ENCODE measurements at places on chromosomes 11 and 22.

DNA sequence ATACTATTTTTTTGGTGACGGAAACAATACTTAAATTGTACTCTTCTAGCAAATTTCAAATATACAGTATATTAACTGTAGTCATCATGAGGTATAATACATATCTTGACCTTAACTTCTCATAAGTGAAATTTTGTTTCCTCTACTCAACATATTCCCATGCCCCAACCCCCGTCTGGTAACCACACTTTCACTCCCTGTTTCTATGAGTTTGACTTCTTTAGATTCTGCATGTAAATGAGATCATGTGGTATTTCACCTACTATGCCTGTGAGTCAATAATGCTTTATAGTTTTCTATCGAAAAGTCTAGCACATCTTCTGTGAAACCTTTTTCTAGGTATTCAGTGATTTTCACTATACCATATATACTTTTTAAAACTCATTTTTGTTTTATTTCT lies 663.2 kb downstream of the CNTN5 start:
- DNase-seq: no peak

DNA sequence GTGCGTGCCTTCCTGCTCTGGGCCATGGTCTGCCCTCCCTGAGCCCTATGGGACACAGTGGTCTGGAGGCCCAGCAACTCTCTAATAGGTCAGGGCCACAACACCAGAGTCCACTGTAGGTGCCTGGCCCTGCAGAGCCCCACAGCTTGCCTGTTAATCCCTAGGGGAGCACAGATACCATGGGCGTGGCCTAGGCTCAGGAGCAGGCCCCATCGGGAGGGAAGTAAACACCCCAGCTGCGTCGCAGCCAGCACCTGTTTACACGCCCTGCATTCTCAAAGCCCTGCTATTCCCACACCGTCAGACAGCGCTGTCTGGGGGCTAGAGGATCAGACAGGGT lies 2.5 kb downstream of the KCTD17 start:
- no peak for DNase-seq

DNA sequence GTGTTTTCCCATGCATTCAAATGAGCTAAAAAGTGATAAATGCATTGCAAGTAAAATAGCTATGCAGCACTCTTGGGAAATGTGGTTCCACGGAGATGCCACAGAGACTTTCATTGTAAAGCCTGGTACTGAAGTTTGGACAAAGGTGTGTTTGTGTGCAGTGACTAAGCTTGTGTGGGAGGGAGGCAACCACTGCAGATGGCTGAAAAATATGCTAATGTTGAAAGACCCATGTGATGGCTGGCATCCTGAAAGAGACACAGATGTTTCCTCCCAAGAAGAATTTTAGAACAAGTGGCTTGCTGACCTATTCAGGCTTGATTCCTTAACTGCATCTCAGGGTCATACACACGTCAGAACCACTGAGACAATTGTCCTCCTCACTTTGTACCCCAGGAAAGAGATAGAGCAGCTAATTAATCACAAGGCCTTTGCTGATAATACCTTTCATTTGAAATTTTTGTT lies 73.8 kb downstream of the FAM76B start:
- no peak for DNase-seq

DNA sequence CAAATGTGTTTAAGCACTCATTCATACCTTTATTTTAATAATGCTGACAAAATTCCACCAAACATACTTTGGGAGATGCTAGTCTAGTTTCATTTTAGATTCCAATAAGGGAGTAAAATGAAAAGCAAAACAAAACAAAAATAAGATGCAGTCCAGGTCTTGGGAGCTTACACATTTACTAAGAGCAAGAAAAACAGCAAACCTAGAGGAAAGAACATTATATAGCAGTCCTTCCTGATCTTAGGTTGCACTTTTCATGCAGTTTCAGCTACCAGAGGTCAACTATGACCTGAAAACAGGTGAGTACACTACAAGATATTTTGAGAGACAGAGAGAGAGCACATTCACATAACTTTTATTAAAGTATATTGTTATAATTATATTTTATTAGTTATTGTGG lies 1100.9 kb downstream of the DLG2 start:
- no peak for DNase-seq

GRCh38 chr11:122697636-122698167 lies 42.2 kb downstream of the UBASH3B start:
- DNase-seq: peak; percentile 88

DNA sequence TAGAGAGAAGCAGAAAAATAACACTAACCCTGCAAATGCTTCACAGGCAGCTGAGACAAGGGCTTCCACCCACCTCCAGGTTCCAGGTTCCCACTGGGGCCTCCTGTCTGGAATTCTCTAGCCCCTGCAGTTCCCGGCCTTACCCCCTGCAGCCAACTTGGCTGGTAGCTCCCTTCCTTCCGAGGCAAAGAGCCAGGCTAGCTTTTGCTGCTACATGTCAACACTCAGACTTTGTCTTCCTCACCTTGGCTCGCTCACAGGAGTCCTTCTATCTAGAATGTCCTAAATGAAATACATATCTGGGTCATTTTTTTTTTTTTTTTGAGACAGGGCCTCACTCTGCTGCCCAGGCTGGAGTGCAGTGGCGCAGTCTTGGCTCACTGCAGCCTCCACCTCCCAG lies 9.9 kb upstream of the TTLL1 start:
- no peak for DNase-seq

DNA sequence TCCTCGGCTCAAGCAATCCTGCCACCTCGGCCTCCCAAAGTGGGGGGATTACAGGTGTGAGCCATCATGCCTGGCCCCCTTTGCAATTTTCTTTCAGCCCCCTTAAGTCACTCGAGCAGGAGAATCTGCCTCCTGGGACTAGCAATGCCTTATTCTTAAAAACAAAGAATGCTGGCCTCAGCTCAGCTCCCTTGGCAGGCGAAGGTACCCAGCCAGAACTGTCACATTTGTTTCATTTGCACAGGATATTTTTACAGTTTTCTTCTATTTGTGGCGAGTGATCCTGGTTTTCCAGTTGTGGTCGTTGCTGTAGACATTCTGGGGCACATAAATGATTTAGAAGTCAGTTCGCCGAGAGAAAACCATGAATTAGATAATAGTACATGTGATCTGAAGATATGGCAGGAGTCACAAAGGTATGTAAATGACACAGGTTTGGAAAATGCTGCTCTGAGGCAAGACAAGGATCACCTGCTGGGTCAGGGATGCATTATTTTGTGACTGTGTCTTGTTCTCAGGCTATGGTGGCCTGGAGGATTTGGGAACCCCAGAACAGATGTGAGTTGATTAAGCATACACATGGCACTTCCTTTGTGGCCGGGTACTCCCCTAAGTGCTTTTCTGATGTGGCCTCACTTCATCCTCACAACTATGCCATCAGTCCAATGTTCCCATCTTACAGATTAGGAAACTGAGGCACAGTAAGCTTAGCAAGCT lies 51.2 kb upstream of the SLC22A12 start:
- no peak for DNase-seq

- DNase-seq: peak; percentile 68
Measured at GRCh38 chr11:34468209-34468841, 29.6 kb downstream of the CAT start.

- DNase-seq: no peak
Measured at GRCh38 chr22:19440411-19441195, 6.9 kb downstream of the C22orf39 start.

- DNase-seq: no peak
Measured at GRCh38 chr11:107446822-107447431, 10.7 kb downstream of the CWF19L2 start.

DNA sequence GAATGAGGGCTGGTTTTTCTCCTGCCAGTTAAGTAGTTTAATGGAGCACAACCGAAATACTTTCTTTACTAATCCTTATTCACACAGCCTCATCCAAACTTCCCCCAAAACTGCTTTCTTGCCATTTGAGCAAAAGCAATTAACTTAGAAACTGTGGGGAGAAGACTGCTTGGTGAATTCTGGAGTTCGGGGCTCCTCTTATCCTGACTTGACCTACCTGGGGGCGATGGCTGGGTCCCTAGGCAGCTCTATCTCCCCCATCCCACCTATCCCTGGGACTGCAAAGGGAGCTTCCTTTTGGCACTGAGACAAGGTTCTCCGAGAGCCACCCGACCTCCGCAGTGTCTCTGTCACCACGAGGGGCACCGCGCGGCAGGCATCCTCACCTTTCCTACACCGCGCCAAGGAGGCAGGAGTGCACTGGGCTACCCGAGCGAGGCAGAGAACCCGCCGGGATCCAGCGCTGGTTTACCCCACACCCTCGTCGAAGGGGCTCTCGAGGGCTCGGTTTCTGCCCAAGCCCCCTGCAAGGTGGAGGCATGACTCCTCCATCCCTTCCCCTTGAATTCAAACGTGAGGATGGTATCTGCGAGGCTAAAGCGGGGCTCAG lies 759 bp downstream of the DESI1 start:
- DNase-seq: peak; percentile 38

GRCh38 chr11:130815956-130816355 lies 100.3 kb downstream of the SNX19 start:
- DNase-seq: no peak

DNA sequence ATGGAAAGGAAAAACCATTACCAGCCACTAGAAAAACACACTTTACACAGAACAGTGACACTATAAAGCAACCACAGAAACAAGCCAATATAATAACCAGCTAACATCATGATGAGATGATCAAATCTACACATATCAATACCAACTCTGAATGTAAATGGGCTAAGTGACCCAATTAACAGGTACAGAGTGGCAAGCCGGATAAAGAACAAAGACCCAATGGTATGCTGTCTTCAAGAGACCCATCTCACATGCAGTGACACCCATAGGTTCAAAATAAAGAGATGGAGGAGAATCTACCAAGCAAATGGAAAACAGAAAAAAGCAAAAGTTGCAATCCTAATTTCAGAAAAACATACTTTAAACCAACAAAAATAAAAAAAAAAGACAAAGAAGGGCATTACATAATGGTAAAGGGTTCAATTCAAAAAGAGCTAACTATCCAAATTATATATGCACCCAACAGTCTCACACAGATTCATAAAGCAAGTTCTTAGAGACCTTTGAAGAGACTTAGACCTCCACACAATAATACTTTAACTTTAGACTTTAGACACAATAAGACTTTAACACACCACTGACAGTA lies 160.3 kb upstream of the TMEM45B start:
- no peak for DNase-seq

DNA sequence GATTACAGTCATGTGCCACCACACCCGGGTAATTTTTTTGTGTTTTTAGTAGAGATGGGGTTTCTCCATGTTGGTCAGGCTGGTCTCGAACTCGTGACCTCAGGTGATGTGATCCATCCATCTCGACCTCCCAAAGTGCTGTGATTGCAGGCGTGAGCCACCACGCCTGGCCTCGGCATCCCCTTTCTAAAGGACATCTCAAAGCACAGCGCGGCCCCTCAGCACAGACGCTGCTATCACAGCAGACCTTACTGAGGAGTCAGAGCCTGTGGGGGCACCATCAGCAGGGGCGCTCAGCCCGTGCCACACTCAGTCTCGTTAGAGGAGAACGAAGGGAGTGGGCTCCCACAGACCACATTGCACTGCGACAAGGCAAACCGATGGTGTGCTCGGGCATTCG lies 19.4 kb downstream of the CELSR1 start:
- no peak for DNase-seq

GRCh38 chr22:30239488-30240405 lies 6.8 kb downstream of the LIF start:
- DNase-seq: no peak

DNA sequence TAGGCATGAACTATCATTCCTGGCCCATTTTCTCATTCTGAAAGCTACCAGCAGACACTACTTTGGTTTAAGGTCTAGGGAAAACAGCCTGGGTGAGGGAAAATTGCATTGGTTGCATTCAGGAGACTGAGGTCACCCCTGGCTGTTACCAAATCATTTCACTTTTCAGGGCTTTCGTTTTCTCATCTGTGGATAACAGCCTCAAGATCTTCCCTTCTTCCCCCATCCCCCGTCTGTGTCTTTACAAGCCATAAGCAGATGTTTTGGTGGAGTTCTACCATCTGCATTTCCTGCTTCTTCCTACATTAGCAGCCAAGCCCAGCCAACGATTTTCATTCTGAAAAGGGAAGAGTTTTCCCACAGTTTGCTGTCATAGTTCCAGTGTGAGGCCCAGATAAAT lies 130.4 kb downstream of the HIPK3 start:
- DNase-seq: peak; percentile 73

DNA sequence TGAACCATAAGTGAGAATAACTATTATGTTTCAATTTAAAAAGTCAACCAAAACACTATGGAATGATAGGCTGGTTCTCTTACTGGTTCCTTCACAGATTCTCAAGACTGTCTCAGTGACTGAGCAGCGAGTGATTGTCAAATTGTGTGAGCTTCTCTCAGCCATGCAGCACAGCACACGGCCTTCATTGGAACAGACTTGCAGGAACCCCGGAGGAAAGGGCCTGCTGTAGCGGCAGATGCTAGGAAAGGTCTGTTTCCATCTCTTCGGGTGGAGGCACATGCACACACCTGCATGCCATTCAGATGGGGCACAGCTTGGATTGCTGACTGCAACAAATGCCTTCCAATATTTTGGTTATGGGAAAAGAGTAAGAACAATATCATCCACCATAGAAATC lies 741.8 kb downstream of the OPCML start:
- DNase-seq: no peak

GRCh38 chr11:21426931-21427330 lies 757.5 kb downstream of the NELL1 start:
- DNase-seq: no peak

- no peak for DNase-seq
Measured at GRCh38 chr11:121777056-121777455, 324.3 kb upstream of the SORL1-AS1 start.

GRCh38 chr11:45722144-45722543 lies 56.7 kb upstream of the CHST1 start:
- DNase-seq: no peak

DNA sequence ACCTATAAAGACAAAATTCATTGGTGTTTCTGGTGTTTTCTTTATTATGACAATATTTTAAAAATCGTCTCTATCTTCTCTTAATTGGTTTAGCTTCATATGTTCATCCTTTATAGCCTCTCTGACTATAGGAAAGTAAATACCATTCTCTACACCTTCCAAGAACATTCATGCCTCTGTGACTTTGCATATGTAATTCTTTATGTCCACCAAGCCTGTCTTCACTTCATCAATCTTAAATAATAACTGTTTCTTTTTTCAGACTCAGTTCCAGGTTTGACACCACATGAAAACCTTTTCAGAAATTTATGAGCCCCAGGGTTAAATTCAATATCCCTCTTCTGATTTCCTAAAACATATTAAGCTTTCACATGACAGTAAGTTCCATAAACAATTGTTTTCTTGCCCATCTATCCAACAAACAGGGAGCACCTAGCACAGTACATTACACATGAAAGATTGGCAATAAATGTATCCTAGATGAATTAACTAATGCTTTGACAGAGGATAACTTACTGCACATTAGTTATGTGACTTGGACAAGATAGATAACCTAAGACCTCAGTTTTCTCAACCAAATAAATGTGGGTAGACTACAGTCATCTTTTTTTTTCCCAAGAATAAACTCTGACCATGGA lies 886.1 kb downstream of the LRRC4C start:
- no peak for DNase-seq

GRCh38 chr11:129146191-129146590 lies 45.9 kb downstream of the ARHGAP32 start:
- no peak for DNase-seq
